Stimulated activated CD8-positive, alpha-beta memory T cell treated with anti-CD3 and anti-CD28 coated beads, Interleukin-4, amount 100 ng/mL, for 48 hours (primary cell): ENCODE measurements at places on chromosomes 6 and 20.

- no peak for DNase-seq
Measured at GRCh38 chr6:147009358-147009757, 194.9 kb upstream of the STXBP5 start.

DNA sequence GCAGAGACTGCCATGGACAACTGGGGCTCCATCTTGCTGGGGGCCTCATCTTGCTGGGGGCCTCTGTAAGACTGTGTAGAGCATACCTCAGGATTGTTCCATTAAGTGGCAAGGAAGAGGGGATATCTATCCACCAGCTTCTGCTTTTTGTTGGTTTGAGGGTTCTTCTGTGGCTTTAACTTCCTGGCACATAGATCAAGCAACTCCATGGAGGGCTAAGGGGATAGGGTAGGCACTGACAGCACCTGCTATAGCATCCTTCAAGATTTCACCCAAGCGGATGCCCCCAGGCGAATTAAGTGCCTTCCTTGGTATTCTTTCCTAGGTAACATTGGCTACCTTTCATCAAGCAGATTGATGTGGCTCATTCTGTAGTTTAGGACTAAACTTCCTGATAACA, 3.8 kb upstream of the LRRN4 start:
- no peak for DNase-seq

DNA sequence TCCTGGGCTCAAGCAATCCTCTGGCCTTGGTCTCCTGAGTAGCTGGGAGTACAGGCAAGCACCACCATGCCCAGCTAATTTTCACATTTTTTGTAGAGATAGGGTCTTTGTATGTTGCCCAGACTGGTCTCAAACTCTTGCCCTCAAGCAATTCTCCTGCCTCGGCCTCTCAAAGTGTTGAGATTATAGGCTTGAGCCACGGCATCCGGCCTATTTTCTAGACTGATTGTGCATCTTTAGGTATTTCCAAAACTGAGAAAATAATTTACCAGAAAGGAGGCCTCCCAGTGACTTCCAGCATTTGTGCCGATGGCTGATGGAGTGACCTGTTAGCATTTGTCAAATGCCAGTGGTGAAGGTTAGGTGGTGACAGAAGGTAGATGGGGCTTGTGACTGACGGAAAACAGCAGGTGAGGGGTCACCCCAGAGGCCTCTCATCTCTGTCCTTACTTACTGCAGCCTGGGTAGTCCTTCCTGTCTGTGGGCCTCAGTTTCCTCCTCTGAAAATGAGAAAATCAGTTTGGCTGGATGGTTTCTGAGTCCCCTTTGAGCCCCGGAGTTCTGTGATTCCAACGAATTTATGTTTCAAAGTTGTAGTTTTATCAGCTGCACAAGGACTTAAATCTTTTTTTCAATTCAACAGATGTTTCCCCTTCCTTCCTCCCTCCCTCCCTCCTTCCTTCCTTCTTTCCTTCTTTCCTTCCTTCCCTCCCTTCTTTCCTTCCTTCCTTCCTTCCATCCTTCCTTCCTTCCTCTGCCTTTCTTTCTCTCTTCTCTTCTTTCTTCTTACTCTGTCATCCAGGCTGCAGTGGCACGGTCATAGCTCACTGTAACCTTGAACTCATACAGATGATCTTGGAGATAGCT, 53.5 kb downstream of the TGM2 start:
- no peak for DNase-seq

DNA sequence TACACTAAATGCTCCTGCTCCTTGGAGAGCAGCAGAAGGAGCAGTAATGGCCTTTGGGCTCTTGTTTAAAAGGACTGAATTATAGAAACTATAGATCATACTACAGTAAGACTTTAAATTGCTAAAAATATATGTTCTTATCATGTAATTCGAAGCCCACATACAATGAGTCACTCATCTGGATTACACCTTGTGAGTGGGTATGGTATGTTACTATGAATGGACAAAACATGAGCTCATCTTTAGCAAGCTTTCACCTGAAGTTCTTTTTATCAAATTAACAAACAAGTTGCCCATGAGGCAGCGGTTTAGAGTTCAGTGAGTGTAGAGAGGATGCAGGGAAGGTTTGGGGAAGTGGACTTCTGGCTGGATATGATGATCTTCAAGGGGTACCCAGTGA, 114.4 kb upstream of the CCN2 start:
- no peak for DNase-seq

DNA sequence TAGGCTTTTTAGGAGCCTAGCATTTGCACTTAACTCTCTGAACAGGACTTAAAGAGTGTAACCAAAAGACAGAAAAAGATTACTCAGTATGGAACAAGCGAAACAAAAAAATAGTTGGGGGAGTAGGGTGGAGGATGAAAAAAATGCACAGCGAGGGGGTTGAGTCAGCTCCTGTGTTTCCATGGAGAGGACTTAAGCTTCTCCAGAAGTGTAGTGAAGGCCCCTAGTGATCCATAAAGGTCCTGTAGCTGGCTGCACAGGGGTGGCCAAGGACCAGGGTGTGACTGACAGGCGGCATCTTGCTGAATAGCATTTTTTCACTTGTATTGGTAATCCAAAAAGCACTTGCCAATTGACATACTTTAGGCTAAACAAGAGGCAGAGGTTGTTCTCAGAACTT, 533.9 kb downstream of the RFPL4B start:
- no peak for DNase-seq

DNA sequence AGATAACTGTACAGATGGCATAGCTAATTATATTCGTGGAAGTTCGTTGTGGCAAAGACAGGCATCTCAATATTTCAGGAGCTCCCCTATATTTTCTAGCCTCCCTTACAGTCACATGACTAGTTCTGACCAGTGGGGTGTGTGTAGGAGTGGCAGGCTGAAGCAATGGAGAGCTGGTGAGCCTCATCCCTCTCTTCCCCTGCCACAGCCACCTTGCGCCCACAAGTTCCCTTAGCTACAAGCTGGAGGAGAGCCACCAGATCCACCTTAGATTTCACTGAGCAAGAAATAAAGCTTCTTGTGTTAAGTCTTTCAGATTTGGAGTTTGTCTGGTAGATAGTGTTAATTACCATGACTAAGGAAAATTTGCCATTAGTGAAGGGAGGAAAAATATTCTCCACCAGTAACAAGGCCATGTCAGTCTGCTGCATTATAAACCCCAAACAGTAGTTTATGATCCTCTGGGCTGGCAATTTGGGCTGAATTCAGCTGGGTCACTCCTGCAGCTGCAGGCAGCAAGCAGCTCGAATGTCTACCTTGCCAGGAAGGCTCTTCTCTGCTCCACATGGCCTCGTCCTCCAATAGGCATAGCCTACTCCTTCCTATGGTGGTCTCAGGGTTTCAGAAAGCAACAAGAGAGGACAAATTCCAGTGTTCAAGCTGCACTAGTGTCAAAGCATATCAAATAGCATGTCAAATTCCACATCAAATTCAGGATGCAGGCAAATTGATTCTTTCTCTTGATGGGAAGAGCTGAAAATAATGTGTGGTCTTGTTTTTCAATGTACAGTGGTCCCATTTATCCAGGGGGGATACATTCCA, 7.4 kb upstream of the RBCK1 start:
- DNase-seq = no peak

DNA sequence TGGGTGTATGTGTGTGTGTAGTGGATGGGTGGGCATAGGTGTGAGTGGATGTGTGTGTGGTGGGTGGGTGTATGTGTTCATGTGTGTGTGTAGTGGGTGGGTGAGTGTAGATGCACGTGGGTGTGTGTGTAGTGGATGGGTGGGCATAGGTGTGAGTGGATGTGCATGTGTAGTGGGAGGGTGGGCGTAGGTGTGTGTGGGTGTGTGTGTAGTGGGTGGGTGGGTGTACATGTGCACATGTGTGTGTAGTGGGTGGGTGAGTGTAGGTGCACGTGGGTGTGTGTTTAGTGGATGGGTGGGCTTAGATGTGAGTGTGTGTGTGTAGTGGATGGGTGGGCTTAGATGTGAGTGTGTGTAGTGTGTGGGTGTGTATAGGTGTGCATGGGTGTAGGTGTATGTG, 104.4 kb downstream of the MYLK4 start:
- no peak for DNase-seq
